Endothelial cell of umbilical vein (primary cell): ENCODE measurements at places on chromosomes 4 and X.
A peak's percentile ranks its signal among the peaks of the same experiment; 100 is the strongest.

- no peak for DNase-seq
These were observed 152.8 kb downstream of the ENPP6 start for GRCh38 chr4:184064877-184065276.

GRCh38 chrX:11461201-11462001, 168.2 kb downstream of the AMELX start:
- peak; percentile 51 for DNase-seq

GRCh38 chr4:31187979-31188378, 467.8 kb downstream of the PCDH7 start:
- no peak for DNase-seq

- no peak for DNase-seq
These were observed 10.4 kb upstream of the FAM13A start for GRCh38 chr4:89067417-89067816.

GRCh38 chrX:68763481-68763880, 65.3 kb upstream of the EFNB1 start:
- no peak for DNase-seq

GRCh38 chr4:11151500-11151899, 277.2 kb downstream of the HS3ST1 start:
- no peak for DNase-seq

DNA sequence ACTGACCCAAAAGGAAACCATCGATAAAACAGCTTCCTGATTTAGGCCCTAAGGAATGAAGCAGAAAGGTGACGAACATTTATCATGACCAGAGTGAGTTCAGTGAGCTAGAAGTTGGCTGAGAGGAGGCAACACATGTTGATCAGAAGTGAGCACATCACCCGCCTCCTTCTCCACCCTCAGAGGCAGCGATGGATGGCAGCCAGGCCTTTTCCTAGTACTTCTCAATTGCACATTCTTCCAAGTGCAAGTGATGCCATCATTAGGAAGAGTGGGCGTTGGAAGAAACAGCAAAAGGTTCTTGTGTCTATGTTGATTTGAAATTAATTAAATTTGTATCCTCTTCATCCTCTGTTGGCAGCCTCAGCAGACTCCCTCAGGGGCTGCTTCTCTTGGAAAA, 51.7 kb downstream of the TMEM154 start:
- DNase-seq = no peak

DNA sequence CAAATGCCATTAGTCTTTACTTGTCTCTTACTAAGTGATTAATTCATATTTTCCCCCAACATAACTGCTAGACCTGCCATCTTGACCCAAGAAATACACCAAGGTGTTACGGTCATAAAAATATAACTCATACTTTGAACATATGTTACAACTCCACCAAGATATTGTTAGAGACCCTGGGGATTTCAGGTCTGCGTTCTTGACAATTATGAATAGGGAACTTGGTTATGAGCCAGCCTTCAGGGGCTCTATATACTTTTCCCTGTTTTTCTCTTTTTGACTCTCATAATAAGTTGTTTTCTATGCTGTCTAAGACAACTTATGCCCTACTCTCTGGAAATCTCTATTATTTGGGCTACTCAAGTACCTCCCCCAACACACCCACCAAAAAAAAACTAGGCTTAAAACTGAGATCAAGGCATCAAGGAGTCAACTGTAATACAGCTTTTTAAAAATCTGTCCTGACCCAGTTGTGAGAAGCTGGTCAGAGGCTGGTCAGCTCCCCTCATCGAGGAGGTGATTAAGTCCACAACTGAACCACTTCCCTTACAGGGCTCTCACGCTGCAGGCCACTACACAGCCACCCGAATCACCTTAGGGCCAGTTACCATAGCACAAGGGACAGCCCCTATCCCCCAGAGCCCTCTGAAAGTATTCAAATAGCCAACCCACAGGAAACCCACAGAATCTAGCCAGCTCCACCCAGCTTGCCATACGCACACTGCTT, 10.5 kb upstream of the TLR3 start:
- no peak for DNase-seq

GRCh38 chr4:177275999-177276398, 33.7 kb upstream of the NEIL3 start:
- no peak for DNase-seq

DNA sequence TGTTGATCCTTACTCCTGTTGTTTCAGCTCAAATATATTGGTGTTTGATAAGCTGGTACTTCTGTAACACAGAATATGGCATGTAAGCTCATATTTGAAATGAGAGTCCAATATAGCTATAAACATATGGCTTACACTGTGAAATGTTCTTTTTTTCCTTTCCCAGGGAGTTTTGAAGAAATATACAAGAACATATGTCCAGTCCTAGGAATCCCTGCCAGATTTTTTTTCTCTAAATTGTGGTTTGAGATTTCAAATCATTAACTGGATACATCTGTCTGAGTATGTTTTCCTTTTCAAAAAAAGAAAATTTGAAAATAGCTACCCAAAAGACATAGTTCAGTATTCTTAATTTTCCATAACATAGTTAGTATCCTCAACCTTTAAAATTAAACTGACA, 60.2 kb downstream of the HMGB2 start:
- no peak for DNase-seq

- no peak for DNase-seq
These were observed 584.2 kb upstream of the PCDH10 start for GRCh38 chr4:132564920-132565319.

DNA sequence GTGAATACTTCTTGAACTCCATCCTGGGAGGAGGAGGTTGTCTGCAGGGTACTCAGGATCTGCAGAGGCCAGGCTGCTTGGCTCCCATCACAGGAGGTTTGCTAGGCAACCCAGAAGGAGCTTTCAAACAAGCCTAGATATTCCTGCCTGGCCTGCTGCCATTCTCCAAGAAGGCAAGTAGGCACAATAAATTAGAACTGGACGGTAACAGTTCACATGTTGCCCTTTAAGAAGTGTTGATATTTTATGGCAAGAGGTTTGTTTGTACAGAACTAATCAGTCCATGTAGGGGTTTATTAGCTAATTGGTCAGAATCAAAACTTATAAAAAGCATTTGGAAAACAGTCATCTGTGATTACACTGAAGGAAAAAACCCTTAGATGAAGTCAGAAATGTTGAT, 39.3 kb downstream of the SYNPO2 start:
- no peak for DNase-seq

- no peak for DNase-seq
These were observed 34.7 kb upstream of the TASL start for GRCh38 chrX:30612250-30612655.

- DNase-seq = peak; percentile 82
These were observed 21.8 kb downstream of the SPRY1 start for GRCh38 chr4:123418351-123418931.

GRCh38 chr4:152585023-152585441, 49.1 kb upstream of the FBXW7 start:
- no peak for DNase-seq

DNA sequence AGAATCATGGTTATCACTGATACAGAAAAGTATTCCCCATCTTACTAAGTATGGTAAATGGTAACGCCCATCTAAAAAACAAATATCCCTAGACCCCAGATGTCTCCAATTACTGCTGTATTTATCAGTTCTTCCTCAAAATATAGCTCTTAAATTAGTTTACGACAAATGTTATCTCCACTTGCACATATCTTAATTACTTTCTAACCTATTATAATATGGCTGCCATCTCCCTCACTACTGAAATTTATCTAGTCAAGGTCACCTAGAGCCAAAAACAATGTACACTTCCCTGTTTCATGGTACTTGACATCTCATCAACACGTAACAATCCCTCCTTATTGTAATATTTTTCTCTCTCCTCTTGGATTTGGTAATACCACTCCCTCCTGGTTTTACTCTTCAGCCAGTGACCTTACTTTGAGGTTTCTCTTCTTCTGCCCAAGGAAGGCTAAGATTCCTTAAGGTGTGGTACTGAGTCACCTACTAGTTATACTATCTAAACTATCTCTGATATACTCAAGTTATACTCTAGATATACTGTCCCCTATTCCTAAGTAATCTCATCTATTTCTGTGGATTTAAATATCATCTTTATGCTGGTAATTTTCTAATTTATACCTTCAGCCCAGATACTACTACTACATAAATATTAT, 8.6 kb downstream of the LCORL start:
- DNase-seq = no peak

DNA sequence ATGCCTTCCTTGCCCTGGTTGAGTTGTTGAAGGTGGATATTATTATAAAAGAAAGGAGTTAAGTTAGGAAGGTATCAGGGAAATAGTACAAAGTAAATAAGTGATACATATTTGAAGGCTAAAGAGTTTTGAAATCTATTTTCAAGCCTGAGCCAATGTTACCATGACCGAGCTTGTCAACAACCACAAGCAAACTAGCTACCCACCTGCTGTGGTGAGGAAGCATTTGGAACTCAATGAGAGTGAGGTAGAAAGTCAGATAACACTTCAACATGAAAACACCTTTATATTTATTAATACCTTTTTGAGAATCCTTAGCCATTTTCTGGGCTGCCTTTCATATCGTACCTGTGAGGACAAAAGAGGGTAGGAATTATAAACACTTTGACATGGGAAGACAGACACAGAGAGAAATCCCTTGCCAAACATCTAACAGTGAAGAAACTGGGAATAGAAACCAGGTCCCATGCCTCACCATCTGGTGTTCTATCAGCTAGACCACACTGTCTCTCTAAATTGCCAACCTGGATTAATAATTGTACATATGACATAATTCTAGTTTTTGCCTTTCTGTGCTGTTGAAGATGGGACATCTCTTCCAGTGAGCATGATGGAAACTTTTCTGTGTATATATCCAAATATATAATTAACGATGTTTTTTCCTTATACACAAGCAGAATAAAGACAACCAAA, 606.4 kb upstream of the NR3C2 start:
- no peak for DNase-seq

DNA sequence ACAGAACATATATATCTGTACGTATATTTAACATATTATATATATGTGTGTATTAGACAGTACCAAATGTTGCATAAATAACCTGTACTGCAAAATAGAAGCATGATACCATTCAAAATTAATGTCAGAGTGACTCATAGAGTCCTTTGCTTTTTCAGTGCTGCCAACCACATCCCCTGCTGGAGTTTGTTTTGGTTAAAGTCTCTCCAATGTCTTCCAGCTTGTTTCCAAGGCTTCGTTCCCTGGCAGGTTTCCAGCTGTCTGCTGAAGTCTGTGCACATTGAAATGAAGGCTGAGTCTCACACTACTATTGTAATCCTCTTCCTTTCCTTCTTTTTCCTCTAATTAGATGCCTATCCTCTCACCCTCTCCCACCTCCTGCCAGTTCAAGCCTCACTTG, 14.9 kb downstream of the NRK start:
- peak; percentile 86 for DNase-seq

- DNase-seq = no peak
These were observed 70.6 kb downstream of the PPP2R2C start for GRCh38 chr4:6401797-6402196.

GRCh38 chr4:762211-763190, 56.9 kb downstream of the PCGF3 start:
- DNase-seq = peak; percentile 26

GRCh38 chr4:117479673-117480072, 394.3 kb upstream of the TRAM1L1 start:
- no peak for DNase-seq

GRCh38 chr4:91288702-91289311, 1015.0 kb upstream of the GRID2 start:
- DNase-seq = no peak

DNA sequence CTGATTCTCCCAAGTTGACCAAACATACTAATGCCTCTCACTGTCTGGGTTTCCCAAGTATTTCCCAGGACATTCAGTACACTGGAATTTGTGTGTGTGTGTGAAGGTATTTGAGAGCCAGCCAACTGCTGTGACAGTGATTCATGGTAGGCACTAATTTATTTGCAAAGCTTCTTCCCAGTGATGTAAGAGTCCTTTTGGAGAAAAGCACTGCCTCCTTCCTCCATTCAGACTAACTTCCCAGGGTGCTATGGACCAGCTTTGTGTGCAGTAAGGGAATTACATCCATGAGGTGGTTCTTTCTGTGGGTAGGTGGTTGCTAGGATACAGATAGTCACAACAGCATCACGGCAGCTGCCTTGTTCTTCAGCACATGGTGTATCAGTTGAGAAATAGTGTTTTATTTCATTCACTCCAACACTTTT, 8.7 kb downstream of the EGF start:
- DNase-seq = no peak

- DNase-seq = no peak
These were observed 410.3 kb upstream of the RASGEF1B start for GRCh38 chr4:81881855-81882621.

DNA sequence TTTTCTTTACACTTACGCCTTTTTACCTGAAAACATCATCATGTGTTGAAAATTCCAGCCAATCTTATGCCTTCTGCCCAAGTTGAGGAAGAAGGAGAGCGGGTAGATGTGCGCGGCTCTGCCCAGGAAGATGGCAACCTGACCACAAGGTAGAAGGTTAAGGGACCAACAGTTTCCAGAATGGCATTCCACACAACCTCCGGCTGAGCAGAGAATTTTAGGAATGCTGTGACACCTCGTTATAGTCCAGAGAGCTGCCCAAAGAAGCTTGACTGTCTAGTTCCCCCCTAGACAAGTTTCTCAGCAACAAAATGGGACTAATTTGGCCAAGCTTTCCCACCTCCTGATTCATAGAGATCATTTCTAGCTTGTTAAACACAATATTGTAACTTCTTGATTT, 75.1 kb downstream of the CHST7 start:
- no peak for DNase-seq

DNA sequence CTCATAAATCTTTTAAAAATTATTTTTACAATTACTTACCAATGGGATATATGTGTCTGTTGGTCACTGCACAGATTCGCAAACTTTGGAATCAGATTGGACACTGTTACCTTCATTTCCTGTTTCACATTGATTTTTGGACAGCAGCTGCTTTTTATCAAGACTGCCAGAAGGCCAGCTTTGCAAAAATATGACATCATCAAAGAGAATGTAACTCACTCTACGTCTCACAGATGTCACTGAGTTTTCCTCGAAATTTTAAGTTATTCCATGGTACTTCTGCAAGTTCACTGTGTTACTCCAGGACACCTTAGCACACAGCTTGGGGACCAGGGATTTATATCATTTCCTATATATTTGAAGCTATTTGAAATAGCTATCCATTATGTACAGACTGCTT, 31.8 kb upstream of the MAGEB2 start:
- no peak for DNase-seq

DNA sequence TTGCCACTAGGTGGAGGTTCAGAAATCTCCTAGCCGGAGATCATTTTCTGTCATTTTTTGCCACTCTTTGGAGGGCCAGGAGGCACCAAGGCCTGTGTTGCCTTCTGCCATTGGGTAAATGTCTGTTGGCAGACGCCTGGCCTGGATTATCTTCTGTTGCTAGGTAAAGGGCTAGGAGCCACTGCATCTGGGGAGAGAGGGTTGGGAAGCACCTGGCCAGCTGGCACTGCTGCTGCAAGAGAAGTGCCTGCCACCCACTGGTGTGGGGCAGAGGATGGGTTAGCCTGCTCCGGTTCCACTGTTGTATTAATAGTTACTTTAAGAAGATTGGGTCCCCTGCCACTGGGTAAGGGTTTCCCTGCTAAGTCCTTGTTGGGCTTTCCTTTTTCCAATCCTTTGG, 58.1 kb downstream of the AWAT2 start:
- DNase-seq = no peak

GRCh38 chr4:177441061-177441802, 1.0 kb downstream of the AGA start:
- DNase-seq = no peak

GRCh38 chrX:107324493-107325310, 118.3 kb downstream of the DNAAF6 start:
- peak; percentile 2 for DNase-seq
